CD4-positive, CD25-positive, alpha-beta regulatory T cell (primary cell): ENCODE measurements at places on chromosomes 13 and 19. TPM values are rescaled to one million over a fixed set of nuclear protein-coding genes. Genes with fewer than 3 reads are reported as not detected.

Gene RNF225
- total RNA-seq: 0.39 TPM

Gene SCEL
- not detected for total RNA-seq

Gene CACNA1A
- 0.62 TPM for total RNA-seq

Gene OR2Z1
- total RNA-seq: not detected

Gene PRSS57
- total RNA-seq: 3.3 TPM

Gene BORCS8
- 27.4 TPM for total RNA-seq

Gene TMC4
- total RNA-seq: 1.1 TPM

Gene PEAK3
- total RNA-seq: not detected

Gene LAIR1
- 33.2 TPM for total RNA-seq

Gene ZNF177
- 0.81 TPM for total RNA-seq

Gene CCL25
- total RNA-seq: not detected

Gene GIPR
- total RNA-seq: 9.3 TPM

Gene NTF4
- not detected for total RNA-seq

Gene ZNF91
- total RNA-seq: 49.0 TPM

Gene ZNF555
- total RNA-seq: 3.0 TPM

Gene ZNF837
- 1.1 TPM for total RNA-seq

Gene NKPD1
- total RNA-seq: 0.72 TPM

Gene GRIN3B
- not detected for total RNA-seq

Gene SF3A2
- 146 TPM for total RNA-seq

Gene F7
- not detected for total RNA-seq

Gene HIF3A
- not detected for total RNA-seq

Gene NXNL1
- total RNA-seq: not detected

Gene NLRP4
- not detected for total RNA-seq

Gene MUC16
- 0.07 TPM for total RNA-seq

Gene FGF22
- 0.81 TPM for total RNA-seq

Gene PROZ
- total RNA-seq: not detected

Gene ZNF583
- 2.2 TPM for total RNA-seq

Gene COLGALT1
- total RNA-seq: 40.6 TPM

Gene RASAL3
- 122 TPM for total RNA-seq

Gene SLC10A2
- not detected for total RNA-seq

Gene TMPRSS9
- total RNA-seq: 0.17 TPM

Gene LINGO3
- total RNA-seq: 0.22 TPM

Gene ZFP14
- 4.8 TPM for total RNA-seq

Gene MADCAM1
- 0.52 TPM for total RNA-seq

Gene OLFM4
- total RNA-seq: not detected

Gene GSX1
- total RNA-seq: not detected

Gene GPR108
- 60.7 TPM for total RNA-seq

Gene FLT3
- total RNA-seq: 0.39 TPM

Gene PLEKHA4
- total RNA-seq: 2.8 TPM

Gene TLE6
- total RNA-seq: not detected

Gene PDX1
- not detected for total RNA-seq

Gene ZNF667
- 0.91 TPM for total RNA-seq

Gene RCBTB2
- total RNA-seq: 21.8 TPM

Gene OSCAR
- not detected for total RNA-seq

Gene LRRC63
- 0.20 TPM for total RNA-seq

Gene ZNF443
- 3.9 TPM for total RNA-seq
